ENCODE measurements at places on chromosomes 2 and 18.

DNA sequence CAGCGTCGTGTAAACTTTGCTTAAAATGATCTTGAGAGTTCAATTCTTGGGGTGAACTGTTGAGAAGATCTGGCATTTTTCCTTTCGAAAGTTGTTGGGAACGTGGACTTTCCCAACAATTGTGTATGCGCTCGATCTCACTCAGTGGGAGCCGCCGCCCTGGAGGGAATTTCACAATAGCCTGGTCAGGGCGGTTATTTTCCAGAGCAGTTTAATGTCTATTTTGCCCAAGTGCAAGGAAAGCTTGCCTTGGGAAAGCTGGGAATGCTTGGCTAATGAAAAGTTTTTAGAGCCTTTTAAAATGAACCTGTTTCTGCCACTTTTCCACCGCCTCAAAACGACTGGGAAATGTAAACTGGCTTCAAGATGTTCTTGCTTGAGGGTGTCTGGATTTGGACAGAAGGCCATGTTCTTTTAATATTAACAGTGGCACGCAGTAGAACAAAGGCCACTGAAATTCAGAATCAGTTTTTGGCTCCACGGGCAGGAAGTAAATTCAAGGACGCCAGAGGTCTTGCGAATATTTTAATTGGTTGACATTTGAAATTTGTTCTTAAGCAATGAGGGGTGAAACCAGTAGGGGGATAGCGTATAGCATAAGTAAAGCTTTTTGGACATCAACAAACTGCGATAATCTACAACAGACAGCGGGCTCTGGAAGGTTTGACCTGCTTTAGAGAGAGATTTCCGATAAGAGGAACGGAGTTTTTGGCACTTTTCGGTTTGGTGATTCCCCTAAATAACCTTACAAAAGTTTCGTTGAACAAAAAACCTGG is 1.2 kb downstream of the CFLAR start:
- DNase-seq = peak; percentile 86

GRCh38 chr2:133685636-133686215 is 117.5 kb upstream of the NCKAP5 start:
- DNase-seq = no peak

- no peak for DNase-seq
These were observed 10.5 kb upstream of the SLC1A4 start for GRCh38 chr2:64978514-64979268.

- peak; percentile 95 for DNase-seq
These were observed 77.3 kb upstream of the RPL31 start for GRCh38 chr2:100924520-100925451.

DNA sequence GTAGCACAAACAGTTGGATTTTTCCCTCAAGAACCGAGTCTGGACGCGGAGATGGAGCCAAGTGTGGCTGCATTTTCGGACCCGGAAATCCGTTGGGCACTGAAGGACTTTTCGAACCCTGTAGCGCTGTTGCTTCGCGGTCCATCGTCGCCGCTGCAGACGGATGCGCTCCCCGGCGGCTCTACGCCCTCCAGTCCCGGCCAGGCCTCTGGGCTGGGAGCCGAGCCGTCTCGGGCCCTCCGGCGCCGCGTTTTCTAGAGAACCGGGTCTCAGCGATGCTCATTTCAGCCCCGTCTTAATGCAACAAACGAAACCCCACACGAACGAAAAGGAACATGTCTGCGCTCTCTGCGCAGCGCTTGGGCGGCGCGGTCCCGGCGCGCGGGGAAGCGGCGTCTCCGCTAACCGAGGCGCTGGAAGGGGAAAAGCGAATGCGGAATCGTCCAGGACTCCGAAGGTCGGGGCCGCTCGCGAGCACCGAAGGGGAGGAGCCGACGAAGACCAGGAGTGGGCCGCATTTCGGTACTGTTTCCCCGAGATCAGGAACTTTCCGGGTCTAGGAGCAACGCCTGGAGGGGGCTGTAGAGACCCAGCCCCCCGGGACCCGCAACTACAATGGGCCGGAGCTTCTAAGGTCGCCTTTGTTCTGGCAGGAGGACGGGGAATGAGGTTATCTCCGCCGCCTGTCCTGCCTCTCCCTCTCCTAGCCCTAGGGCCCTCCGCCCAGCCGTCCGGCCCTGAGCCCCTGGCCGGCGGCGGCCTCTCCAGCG is 3.2 kb downstream of the EMX1 start:
- no peak for DNase-seq

GRCh38 chr2:240464514-240465241 is 29.2 kb downstream of the GPC1 start:
- no peak for DNase-seq

- no peak for DNase-seq
These were observed 66.7 kb upstream of the HAAO start for GRCh38 chr2:42859006-42859552.

DNA sequence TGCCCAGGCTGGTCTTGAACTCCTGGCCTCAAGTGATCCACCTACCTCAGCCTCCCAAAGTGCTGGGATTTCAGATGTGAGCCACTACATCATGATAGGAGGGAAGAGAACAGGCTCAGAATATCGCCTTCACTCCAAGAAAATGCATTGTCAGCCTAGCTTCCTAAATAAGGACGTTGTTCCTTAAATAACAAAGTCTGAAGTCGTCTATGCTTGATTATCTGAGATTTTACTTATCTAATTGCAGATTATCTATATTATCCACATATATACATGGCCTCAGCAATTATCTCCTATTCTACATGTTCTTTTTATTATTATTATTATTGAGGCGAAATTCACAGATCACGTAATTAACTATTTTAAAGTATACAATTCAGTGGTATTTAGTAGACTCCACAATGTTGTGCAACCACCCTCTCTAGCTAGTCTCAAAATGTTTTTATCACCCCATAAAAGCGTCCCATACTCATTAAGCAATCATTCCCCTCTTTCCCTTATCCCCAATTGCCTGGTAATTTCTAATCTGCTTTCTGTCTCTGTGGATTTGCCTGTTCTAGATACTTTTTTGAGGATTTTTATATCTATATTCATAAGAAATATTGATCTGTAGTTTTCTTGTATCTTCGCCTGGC is 95.1 kb upstream of the RFX8 start:
- no peak for DNase-seq

Measured in pulmonary artery endothelial cell (primary cell).